Umbilical cord (tissue), 2 donors: ENCODE measurements at places on chromosomes 4 and X. TPM values are rescaled to one million over a fixed set of nuclear protein-coding genes. Genes with fewer than 3 reads are reported as not detected.

- peak; percentile 52 for DNase-seq
Measured at GRCh38 chrX:18873189-18873791, 110.6 kb downstream of the PHKA2 start.

DNA sequence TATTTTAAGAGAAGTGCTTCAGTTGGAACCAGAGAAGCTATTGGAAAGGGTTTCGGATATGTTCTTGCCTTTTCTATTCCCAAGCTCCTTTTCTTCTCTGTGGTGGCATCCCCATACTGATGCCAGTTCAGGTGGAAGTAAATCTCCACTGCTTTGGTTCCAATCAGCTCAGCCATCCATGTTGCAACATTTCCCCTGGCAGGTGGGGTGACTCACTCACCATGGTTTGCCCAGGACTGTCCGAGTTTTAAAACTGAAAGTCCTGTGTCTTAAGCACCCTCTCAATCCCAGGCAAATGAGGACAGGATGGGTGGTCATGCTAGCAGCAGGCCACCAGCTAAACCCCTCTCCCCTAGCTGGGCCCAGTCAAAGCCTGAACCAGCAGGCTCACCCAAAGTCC, 15.1 kb downstream of the RAI2 start:
- no peak for DNase-seq

DNA sequence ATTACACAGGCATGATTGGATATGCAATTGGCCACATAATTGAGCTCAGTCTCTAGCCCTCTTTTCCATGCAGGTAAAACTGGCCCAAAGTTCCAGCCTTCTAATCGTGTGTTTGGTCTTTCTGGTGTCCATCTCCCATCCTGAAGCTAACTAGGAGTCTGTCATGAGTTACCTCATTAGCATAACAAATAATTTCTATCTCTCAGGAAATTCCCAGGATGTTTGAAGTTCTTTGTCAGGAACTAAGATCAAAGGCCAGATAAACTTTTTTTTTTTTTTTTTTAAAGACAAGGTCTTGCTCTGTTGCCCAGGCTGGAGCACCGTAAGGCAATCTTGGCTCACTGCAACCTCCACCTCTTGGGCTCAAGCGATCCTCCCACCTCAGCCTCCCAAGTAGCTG, 15.8 kb downstream of the ATXN3L start:
- DNase-seq = no peak

DNA sequence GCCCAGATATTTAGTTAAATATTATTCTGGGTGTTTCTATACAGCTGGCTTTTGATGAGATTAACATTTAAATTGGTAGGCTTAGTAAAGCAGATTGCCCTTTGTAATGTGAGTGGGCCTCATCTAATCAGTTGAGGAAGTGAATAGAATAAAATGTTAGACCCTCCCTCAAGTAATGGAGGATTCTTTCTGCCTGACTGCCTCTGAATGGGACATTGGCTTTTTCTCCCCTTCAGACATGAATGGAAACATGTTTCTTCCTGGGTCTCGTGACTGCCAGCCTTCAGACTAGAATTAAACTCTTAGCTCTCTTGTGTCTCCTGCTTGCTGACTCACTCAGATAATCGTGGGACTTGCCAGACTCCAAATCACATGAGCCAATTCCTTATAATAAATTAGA, 266.7 kb downstream of the INPP4B start:
- DNase-seq = no peak

- no peak for DNase-seq
Measured at GRCh38 chr4:18538121-18538520, 516.6 kb upstream of the LCORL start.

DNA sequence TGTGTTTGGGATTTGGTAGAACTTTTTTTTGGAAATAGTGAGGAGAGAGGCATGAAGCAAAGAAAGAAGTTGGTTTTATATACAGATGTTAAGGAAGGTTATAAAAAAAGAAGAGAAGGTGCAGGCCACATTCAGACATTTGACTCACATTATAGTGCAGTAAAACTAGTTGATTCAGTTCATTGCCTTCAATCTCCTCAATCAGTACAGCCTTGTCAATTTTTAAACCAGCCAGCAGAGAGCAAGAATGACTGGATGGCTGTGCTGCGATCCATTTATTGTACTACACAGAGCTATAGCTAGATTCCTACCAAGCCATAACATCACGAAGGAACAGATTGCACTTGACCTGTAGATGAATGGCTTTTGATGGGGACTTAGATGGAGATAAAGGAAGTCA, 79.7 kb upstream of the LSM6 start:
- DNase-seq = no peak

DNA sequence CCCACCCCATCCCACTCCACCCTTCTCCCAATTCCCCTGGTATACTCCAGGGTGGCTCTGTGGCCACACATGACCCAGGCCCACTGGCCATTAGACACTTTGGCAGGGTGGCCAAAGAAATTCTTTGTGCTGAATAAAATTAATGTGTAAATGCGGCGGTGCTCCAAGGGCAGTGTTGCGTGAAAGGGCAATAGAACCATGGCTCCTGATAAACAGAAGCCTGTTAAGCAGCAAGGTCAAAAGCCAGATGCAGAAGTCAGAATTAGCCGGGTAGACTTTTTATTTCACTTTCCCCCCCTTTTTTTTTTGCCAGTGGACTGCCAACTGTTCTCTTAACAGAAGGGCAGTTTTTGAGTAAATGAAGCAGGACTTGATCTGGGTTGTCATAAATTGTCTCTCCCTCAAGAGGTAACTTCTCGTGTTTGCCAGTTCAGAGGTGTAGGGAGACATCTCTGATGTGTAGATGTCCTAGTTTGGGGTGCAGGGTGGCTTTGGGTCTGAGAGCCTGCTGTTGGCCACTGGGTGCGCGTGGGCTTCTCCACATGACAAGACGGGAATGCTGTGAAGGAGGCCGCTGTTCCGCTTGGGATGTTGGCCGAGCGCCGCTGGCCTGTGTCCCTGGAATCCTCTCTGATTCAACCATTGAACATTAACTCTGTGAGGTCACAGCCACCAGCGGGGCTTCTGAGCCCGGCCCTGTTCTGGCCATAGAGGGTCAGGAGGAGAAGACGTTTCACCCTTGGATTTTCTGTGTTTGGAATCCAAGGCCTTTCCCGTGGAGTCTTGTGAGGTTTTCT, 139.5 kb downstream of the TBL1X start:
- DNase-seq = no peak

- no peak for DNase-seq
Measured at GRCh38 chr4:87497159-87497558, 32.0 kb downstream of the SPARCL1 start.

GRCh38 chr4:146243141-146243882, 29.0 kb downstream of the REELD1 start:
- no peak for DNase-seq

DNA sequence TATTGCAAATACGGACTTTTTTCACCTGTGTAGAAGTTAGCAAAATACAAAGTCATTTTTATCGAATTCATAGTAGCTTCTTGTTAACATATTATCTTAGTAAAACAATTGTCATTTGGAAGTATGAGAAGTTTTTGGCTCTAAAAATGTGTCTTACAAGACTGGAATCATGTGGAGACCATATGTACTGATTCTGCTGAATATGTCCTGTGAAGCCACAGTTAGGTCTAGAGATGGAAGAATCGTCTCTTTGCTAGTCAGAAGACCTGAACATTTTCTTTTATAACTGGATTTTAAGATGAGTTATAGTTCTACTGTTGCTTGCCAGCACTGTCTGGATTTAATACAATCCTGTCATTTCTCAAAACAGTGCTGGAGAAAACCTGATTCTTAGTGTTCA, 29.0 kb downstream of the TMEM165 start:
- DNase-seq = no peak

DNA sequence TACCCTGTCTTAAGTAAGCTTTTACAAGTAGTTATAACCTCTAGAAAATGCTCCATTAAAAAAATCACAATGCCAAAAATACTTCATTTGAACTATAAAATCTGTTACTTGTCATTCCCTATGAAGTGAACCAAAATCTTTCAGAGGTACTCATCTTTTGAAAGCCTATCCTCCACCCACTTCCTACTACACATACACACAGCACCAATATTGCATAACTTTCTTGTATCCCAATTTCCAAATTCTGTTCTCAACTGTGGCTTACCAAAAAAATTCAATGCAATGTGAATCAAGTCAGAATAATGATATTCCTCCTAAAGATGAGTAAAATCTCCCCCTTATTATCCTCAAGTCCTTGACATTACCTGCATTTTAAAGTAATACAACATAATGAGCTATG, 15.9 kb downstream of the DHX15 start:
- no peak for DNase-seq

DNA sequence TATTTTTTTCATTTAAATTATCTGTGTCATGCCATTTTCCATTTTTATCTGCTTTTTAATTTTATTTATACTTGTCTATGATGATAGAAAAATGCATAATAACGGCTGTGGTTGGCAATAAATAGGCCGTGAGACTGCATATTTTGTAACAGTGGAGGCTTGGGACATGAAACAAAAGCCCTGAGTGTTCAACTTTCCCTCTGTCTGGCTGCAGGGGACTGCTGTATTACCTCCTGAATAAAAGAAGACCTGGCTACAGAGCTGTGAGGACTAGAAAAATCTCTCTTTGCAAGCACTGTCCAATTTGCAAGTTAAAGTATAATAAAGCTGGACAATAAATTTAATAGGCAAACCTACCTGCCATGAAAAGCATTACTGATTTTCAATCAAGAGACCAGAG, 82.1 kb downstream of the MAGEB10 start:
- no peak for DNase-seq

GRCh38 chr4:122583906-122584305, 37.0 kb downstream of the IL21 start:
- peak; percentile 49 for DNase-seq

- no peak for DNase-seq
Measured at GRCh38 chrX:13939741-13940597, 89.7 kb downstream of the GEMIN8 start.

GRCh38 chrX:10568428-10568827, 52.0 kb downstream of the MID1 start:
- DNase-seq = no peak

DNA sequence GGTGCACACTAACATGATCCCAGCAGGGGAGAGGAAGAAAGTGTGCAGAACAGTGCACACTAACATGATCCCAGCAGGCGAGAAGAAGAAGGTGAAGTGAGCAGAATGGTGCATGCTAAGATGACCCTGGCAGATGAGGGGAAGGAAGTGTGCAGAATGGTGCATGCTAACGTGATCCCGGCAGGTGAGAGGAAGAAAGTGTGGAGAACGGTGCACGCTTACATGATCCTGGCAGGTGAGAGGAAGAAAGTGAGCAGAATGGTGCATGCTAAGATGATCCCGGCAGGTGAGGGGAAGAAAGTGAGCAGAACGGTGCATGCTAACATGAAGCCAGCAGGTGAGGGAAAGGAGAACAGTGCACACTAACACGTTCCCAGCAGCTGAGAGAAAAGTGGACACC, 83.7 kb downstream of the ACOX3 start:
- DNase-seq = no peak

DNA sequence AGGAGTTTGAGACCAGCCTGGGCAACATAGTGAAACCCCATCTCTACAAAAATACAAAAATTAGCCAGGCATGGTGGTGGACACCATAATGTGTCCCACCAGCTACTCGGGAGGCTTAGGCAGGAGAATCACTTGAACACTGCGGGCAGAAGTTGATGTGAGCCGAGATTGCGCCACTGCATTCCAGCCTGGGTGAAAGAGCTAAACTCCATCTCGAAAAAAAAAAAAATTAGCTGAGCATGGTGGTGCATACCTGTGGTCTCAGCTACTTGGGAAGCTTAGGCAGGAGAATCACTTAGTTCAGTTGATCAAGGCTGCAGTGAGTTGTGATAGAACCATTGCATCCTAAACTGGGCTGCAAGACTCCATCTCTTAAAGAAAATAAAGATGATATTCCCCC, 91.2 kb downstream of the PLS3 start:
- no peak for DNase-seq

GRCh38 chr4:117692538-117692937, 341.7 kb upstream of the NDST3 start:
- no peak for DNase-seq

DNA sequence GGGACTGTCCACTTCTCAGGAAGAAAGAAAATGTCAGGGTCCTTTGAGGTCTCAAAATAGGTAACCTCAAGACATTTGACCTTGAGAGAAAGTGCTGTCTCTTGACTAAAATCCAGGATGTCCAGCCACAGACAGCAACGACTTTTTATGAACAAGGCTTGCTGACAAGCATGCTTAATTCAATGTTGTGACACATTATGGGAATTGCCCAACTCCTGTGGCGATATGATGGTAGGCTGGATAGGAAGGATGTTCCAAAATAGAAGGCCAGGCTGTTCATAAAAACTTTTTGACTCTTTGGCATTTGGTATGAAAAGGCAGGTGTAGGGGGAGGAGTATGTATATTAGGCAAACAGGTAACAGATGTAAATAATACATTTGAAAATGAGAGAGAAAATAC, 50.8 kb upstream of the EDNRA start:
- no peak for DNase-seq

RBM47 gene
- total RNA-seq = 15.9 TPM

FTSJ1 gene
- 27.7 TPM for total RNA-seq

CSAG1 gene
- total RNA-seq = 2.6 TPM

TREX2 gene
- total RNA-seq = 0.72 TPM

UGT8 gene
- total RNA-seq = 3.6 TPM

RELL1 gene
- 62.6 TPM for total RNA-seq

HERC3 gene
- 24.3 TPM for total RNA-seq

CLIC2 gene
- 0.96 TPM for total RNA-seq

ADH6 gene
- 16.4 TPM for total RNA-seq

CORIN gene
- 5.5 TPM for total RNA-seq

TMEM271 gene
- not detected for total RNA-seq

RBM41 gene
- 27.2 TPM for total RNA-seq
